ENCODE measurements at places on chromosomes 3 and 15.

DNA sequence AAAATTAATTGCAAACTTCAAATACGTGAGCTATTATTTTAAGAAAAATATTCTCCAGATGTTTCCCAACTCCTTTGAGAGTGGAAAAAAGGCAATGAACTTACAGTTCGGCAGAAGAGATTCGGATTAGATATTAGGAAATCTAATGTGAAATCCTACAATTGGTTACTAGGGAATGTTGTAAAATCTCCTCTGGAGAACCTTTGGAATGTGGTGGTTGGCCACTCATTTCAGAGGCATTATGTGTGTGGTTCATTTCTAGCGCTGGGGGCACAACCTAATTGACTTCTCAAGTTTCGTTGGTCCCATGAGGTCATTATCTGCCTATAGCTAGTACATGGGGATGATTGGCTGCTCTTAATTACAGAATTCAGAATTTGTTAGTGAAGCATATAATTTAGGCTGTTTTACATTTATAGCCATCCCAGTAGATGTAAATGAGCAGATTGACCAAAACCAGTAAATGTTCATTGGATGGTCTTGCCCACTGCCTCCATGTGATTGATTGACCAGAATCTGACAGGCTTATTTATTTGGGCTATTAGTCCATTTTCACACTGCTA, 34.6 kb upstream of the CMSS1 start:
- no peak for DNase-seq

- DNase-seq, result no peak
Observed at GRCh38 chr15:72925661-72926060, 126.6 kb upstream of the NEO1 start.

DNA sequence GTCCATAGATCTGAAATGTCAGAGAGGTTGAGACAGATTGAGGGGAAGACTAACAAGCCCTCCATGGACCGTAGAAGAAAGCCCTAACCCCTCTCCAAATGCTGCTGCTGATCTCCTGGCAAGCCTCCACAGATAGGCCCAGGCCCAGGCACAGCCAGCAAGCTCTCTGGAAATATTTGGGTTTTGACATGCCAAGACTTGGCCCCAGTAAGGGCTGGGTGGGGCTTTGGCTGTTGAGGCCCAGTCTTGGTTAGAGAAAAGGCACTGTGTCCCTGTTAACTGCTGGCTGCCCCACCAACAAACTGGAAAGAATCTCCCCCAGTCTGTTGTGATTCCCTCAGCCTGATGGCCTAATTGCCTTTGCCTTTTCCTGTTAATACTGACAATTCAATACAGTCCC, 208.8 kb upstream of the CTDSPL start:
- no peak for DNase-seq

DNA sequence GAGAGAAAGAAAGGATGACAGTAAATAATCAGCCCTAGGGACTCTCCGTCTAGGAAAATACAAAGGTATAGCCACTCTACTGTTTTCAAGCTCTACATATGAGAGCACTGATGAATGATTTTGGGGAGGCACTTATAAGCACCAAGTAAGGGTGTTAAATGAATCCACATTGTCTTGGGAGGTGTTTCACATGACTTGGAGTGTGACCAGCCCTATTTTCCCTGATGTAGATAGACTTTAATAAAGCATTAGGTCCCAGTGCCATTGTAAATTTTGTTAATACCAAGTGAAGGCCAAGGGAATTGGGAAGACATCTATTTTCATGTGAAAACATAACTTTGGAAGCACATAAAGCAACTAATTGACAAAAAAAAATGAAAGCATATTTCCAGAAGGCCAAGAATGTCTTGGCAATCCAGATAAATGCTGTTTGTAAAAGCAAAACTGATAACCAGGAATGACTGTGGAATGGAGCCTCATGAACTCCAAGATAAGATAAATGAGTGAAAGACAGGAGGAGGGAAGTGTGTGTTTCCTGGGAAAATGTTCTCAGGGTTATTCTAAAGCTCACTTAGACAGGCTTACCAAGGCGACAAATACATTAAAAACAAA, 96.0 kb upstream of the MYZAP start:
- DNase-seq, result no peak

DNA sequence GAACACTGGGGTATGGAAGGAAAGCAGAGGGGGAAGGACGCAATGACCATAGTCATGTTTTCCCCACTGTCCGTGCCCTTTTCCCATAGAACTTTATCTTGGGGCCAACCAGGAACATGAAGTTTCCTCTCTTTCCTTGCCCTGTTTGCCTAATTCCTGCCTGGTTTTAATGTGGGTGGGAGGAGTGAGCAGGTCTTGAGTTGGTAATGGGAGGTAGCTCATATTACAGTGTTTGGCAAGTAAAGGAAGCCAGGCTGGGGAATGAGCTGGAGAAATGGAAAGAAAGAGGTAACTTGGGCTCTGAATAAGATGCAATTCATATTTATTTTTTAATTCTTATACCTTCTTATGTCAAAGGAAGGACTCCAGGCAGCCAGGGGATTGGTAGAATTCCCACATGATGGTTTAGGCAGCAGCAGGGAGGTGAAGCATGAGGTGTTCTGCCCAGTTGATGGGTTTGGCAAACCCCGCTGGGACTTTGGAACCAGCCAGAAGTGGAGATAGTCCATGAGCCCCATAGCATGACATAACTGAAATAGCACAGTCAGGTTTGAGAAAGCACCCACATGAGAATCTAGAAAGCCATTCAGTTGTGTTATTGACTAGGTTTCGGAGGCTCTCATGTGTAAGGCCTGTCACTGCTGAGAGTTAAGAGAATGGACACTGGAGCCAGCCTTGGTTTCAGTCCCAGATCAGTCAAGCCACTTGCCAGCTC, 60.0 kb downstream of the CCK start:
- no peak for DNase-seq

DNA sequence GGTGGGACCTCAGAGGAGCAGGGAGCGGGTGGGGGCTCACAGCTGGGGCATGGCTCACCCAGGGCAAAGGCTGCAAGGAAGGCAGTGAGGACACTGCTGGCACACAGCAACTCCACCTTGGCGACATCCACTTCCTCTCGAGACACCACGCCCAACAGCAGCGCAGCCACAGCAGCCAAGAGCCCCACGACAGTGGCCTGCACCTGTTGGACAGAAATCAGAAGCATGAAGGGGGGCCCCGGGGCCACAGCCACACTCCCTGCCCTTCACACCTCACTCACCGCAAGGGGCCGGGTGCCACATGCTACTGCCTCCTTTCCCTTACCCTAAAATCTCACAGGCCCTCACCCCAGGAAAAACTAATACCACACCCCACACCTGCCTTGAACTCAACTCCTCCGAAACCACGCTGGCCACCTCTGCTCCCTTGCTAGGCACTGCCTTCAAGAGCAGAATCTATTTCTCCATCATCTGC, 57.3 kb downstream of the ROPN1B start:
- no peak for DNase-seq

GRCh38 chr3:40247714-40248454, 61.6 kb upstream of the EIF1B start:
- DNase-seq, result no peak

DNA sequence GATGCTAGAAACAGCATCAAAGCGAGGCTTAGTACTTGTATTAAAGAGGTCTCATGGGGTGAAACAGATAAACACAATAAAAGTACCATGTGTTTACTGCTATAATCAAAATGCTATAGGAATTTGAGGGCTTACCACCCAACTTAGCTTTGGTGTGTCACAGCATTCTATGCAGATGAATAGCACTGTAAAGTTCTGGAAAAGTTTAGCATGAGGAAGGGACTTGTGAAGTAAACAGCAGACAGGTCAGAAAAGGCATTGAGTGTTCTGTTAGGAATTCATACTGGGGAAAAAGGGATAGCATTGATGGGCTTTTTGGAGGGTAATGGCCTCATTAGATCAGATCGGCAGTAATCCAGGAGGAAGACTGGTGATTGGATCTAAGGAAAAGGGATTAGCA, 505.3 kb downstream of the NLGN1 start:
- no peak for DNase-seq

GRCh38 chr3:33052671-33053070, 44.3 kb downstream of the GLB1 start:
- DNase-seq, result no peak

DNA sequence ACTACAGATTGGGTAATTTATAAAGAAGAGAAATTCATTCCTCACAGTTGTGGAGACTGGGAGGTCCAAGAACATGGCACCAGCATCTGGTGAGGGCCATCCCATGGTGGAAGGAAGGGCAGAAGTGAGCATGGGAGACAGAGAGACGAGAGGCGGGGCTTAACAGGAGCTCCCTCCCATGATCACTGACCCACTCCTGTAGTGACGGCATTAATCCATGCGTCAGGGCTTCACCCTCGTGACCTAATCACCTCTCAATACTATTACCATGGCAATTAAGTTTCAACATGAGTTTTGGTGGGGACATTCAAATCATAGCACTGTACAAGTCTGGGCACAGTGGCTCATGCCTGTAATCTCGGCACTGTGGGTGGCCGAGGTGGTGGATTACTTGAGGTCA, 17.1 kb downstream of the RPL32 start:
- no peak for DNase-seq

- DNase-seq, result no peak
Observed at GRCh38 chr3:109921509-109921908, 584.2 kb upstream of the DPPA4 start.

DNA sequence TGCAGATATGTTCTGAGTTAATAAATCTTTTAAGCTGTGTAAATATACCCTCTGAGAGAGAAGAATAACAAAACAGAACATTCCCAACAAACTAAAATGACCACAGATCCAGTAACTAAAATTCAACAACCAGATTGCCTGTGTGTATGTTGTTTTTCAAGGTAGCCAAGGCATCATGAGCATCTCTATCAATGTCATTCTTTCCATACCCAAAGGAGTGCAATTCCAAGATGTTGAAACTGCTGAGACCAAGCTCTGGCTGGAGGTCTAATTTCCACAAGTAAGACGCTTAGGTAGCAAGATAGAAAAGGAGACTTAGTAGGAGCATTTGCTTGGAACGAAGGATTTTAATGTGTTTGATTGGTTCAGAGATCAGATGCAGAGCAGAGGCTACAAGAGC, 276.3 kb downstream of the RBMS3 start:
- no peak for DNase-seq

- DNase-seq, result no peak
Observed at GRCh38 chr3:43870120-43870519, 179.4 kb downstream of the ABHD5 start.

- DNase-seq, result no peak
Observed at GRCh38 chr3:17227472-17227871, 342.7 kb downstream of the PLCL2 start.

- DNase-seq, result no peak
Observed at GRCh38 chr3:100910986-100911385, 82.2 kb downstream of the ABI3BP start.

- DNase-seq, result no peak
Observed at GRCh38 chr15:99095626-99096025, 9.3 kb upstream of the SYNM start.

DNA sequence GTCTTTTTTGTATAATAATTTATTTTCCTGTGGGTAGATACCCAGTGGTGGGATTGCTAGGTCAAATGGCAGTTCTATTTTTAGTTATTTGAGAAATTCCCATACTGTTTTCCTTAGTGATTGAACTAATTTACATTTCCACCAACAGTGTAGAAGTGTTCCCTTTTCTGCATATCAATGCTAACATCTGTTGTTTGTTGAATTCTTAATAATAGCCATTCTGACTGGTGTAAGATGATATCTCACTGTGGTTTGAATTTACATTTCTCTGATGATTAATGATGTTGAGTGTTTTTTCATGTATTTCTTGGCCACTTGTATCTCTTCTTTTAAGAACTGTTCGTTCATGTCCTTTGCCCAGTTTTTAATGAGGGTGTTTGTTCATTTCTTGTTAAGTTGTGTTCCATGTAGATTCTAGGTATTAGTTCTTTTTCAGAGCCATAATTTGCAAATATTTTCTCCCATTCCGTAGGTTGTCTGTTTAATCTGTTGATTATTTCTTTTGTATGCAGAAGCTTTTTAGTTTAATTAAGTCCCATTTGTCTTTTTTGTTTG, 713.3 kb upstream of the EPHA6 start:
- no peak for DNase-seq
